Naive thymus-derived CD8-positive, alpha-beta T cell (primary cell): ENCODE measurements at places on chromosomes 3 and 15. TPM values are rescaled to one million over a fixed set of nuclear protein-coding genes. Genes with fewer than 3 reads are reported as not detected.

ADGRG7 gene
- polyA plus RNA-seq = not detected

DIPK2A gene
- polyA plus RNA-seq = 5.9 TPM

AADAC gene
- polyA plus RNA-seq = not detected

GLT8D1 gene
- polyA plus RNA-seq = 67.4 TPM

ZPLD1 gene
- not detected for polyA plus RNA-seq

IMPG2 gene
- polyA plus RNA-seq = 0.09 TPM

RETNLB gene
- polyA plus RNA-seq = not detected

ADAMTS7 gene
- polyA plus RNA-seq = not detected

RBM5 gene
- polyA plus RNA-seq = 35.0 TPM
